ENCODE measurements at places on chromosomes 5 and 9.

DNA sequence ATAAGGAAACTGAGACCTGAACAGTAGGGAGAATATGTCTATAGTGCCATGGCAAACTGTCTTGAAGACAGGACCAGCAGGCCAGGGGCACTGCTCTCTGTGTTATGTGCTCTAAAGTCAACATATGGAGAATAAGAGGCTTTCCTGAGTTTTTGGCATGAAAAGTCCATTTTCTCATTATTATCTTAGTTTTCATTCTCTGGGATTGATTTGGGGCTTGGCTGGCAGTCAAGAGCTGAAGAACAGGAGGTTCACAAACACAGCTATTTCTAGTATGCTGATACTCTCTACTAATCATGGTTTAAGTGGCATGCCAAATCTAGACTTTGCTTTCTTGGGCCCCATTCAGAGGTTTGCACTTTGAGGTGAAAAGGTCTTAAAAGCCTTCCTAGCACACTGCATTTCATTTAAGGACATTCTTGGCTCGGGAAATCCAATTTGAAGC, 404.4 kb downstream of the ZNF608 start:
- DNase-seq, result no peak

DNA sequence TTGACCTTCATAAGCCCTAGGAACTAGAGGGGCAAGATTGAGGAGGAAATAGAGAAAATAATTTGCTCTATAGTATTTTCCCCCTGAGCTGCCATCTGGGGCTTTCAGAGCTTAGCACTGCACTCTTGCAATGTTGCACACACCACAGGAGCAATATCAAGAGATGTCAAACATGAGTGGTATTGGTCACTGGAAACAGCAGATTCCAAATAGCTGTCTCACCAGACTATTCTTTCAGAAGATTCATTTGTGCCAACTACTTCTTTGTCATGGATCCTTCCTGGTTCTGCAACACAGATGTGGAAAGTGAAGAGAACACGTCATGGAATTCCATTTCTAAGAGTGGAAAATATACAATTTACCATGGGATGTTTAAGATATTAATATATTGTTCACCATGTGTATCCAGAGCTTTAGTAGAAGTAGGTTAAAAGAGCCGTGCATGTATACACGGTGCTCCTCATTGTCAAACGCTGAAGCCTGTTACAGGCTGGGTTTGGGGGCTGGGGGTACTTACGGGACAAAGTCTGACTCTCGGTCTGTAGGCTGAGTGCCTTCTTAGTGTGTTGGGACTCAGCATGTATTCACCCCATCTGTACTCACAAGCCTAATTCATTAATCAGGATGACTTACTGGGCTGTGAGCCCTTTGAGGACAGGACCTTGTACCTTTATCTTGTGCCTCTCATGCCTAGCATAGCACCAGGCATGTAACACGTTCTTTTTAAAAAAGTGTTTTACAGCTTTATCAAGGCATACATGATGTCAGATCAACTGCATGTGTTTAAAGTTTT, 31.4 kb upstream of the GDNF start:
- no peak for DNase-seq

DNA sequence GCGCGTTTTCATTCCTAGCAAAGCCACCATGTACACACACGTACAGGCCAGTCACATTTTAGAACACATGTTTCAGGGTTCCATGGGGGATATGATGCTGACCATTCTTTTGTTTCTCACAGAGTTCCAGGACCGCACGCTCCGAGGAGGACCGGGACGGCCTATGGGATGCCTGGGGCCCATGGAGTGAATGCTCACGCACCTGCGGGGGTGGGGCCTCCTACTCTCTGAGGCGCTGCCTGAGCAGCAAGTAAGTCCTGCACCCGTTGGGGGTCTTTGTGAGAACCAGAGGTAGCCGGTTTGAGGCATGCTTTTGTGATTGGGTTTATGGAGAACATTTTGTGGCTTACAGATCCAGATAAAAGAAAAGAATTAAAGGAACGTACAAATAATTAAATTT, 30.8 kb downstream of the ADAMTSL1 start:
- DNase-seq, result no peak

DNA sequence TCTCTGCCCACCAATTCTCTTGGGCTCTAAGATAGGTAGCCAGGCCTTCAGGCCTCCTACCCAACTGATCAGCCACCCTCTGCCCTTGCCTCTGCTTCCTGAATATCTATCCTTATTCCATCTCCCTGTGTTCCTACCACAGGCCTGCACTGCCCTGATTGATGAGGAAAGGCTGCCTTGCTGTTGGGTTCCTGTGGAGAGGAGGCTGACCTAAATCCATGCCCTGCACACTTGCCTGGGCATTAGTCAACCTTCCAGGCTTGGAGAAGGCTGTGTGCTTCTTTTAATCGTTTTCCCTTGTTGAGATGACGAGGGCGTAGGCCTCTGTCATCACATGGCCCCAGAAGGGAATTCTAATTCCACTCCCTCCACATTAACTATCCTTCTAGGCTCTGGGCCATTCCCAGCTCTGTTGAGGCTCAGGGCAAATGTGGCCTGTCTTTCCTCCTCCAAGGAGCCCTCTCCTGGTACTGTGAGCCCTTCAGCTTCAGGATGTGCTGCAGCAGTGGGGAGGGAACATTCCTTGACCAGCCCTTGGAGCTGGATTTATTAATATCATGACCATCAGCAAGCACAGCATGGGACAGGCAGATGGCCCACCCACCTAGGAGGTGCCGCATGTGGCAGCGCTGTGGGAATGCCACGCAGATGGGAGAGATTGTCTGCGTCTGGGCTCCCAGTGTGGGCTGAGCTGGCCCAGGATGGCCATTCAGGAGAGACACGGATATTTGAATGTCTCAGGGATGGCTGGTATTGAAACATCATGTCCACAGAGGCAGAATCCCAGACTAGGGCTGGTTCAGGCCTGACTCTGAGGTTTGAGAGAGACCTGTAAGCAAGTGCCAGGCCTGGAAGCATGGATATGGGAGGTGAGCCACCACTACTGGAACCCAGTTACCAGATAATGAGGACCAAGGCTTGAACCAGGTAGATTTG, 40.9 kb downstream of the ANGPTL2 start:
- DNase-seq, result no peak

DNA sequence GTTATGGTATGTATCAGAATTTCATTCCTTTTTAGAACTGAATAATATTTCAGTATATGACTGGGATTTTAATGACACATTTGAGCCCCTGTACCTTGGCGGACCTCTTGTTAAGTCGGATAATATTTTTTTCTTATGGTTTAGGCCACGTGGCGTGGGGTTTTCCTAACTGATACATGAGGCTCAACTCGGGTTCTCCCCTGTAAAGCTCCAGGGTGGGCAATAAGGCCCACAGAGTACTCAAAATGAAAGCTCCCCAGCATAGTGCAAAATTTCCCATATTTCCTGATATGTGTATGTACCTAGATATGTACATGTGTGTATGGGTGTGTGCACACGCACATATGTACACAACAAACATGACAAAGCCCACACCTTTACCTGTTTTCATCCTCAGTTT, 24.5 kb downstream of the TICAM2 start:
- DNase-seq, result no peak

GRCh38 chr5:57566914-57567313, 84.3 kb upstream of the ACTBL2 start:
- DNase-seq, result no peak

DNA sequence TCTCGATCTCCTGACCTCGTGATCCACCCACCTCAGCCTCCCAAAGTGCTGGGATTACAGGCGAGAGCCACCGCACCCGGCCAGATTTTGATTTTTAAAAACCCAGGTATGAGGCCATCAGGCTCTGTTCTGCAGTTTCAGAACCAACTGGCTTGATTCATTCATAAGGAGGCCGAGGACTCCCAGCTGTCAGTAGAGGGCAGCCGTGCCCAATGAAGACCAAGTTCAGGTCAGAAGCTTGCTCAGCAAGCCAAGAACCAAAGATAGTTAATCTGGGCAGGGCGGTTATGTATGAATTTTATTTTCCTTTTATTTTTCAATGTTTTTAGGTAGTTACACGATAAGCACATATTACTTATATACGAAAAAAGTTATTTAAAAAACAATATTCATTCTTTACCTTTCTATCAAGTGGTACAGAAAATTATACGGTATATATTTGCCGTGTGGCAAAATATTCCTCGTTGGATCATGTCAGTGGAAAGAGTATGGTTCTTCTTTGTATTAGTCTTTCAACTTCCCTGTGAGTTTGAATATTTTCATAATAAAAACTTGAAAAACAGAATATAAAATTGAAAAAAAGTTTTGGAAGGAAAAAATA, 18.0 kb downstream of the MGAT1 start:
- DNase-seq, result no peak

DNA sequence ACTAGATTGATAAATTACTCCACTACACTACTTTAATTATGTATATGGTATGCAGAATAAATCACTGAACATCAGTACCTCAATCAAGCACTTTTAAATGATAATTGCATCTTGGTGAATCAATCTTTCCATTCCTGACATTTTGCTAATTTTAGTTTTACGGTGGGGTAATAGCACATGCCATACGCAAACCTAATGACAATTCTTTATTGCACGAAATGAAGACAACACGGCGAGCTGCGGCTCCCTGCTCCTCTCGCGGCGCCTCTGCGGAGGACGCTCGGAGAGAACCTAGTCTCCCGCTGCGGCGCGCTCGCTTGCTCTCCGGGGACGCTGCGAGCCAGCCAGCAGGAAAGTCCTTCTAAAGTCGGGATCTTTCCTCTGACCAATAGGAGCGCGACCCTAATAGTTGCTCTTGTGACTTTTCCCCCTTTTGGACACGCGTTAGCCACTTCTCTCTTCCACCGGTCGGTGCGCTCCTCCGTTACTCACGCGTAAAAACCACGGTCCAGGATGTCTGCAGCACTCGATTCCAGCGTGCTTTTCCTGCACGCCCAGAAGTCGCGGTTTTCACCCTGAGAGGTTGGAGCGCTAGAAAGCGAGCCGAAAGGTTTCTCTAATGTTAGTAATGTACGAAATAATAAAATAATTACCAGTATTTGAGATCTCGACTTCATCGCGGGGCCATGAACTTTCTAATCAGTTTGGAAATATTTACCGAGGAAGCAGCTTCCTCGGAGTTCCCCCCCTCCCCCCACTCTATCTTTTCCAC, 1.0 kb upstream of the MEF2C start:
- DNase-seq, result peak; percentile 65

DNA sequence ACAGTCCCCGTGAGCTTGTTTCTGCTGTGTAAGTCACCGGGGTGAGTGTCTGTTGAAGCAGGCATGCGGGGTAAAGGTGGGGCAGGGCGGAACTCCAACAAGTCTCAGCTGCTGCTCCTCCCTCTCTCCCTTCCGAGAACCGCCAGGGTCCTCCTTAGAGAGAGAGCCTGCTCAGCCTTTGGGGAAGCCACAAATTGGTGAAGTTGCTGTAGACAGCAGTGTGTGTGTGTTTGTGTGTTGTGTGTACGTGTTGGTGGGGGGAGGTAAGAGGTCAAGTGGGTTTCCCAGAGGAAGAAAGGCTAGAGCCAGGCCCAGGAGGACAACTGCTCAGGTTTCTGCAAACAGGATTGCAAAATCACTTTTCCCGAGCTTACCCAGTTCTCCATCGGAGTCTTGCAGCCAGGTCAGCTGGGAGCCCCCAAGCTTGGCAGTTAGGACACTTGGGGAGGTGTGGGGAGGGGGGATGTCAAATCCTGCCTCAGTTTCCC, 38.9 kb upstream of the DAB2IP start:
- DNase-seq, result no peak

DNA sequence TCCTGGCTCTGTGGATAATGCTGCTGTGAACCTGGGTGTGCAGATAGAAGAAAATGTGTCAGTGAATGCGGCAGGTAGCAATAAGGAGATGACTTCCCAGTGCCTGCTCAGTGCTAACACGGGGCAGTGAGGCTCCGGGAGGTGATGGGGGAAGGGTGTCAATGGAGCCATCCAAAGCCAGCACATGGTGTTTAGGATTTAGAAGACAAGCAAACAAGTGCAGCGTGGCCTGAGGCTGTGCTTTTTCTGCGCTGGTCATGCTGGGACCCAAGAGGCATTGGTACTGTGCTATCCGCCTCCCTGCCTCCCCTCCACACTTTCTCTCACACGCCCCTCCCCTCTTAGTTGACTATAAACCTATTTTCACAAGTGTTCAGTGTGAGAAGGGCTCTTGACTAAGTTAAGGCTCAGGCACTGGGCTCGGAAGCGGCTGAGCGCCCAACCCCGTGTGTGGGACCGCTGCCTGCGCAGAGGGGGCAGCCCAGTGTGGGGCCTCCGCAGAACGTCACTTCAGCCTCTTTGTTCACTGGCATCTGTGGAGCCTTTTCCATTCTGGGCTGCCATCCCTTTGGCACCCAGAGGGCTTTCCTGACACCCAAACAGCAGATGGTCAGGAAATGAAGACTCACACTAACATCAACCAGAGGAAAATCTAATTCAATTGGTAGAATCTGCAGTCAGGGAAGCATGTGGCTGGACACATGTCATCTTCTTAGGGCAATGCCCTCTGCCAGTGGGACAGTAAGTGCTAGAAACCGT, 21.8 kb upstream of the NINJ1 start:
- no peak for DNase-seq

Measured in SHP77 treated with DMSO at 0.1 percent for 48 hours (cell line).